ENCODE measurements at places on chromosomes 13 and 19.

- no peak for DNase-seq
Measured at GRCh38 chr13:91151921-91152320, 195.6 kb upstream of the MIR17HG start.

DNA sequence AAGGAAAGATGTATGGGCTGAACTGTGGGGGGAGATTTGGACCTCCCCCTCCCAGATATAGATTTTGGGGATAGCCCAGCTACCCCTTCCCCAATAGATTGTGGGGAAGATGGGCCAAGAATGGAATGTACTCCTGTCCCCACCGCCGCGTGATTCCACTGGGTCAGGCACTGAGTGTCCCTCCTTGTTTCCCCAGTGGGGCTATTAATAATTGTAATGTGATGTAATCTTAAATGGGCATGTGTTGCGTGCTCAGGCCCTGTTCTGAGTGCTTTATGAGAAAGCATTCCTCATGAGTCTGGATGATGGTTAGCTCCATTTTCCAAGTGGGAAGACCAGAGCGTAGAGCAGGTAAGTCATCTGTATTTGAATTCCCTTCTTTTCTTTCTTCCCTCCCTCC, 1.4 kb downstream of the PSMD8 start:
- no peak for DNase-seq

DNA sequence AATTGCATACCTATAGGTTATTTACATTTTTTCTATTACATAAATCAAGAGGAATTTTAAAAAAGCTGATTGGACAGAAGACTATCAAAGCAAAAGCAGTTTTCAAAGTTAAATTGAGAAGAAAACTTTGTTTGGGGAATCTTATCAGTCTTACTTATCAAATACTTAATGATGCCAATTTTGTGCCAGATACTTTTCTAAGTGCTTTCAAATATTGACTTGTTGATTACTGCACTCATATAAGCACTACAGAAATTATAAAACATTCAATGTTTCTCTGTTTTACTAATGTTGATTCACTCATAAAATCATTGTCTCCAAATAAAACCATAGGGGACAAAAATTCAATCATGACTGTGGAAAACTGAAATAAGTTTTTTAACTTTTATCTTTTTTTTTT, 36.2 kb downstream of the PCDH9 start:
- DNase-seq, result no peak

DNA sequence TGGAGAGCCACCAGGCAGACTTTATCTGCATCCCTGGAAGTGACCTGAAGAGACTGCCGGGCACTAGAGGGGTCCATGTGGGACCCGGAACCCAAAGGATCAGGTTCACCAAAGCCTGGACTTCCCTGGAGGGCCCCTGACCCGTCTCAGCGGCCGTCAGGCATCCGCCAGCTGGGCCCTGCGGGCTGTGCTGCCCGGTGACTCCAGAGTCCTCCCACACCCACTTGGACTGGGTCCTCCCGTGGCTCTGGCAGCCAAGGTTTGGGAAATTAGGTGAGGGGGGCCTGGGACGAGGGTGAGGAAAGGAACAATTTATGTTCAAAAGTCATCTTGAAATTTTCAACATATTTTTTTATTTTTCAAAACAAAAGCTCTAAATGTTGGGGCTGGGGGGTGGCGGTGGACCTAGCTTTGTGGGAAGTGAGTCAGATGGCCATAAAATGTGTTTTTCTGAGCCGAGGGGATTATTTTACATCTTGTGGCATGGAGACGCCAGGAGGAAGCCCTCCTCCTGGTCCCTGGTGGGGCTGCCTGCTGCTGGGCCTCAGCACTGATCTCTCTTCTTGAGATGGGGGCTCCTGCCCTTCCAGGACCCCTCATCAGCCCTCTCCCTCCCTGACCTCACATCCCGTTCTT, 20.2 kb downstream of the CEBPA start:
- DNase-seq, result no peak

DNA sequence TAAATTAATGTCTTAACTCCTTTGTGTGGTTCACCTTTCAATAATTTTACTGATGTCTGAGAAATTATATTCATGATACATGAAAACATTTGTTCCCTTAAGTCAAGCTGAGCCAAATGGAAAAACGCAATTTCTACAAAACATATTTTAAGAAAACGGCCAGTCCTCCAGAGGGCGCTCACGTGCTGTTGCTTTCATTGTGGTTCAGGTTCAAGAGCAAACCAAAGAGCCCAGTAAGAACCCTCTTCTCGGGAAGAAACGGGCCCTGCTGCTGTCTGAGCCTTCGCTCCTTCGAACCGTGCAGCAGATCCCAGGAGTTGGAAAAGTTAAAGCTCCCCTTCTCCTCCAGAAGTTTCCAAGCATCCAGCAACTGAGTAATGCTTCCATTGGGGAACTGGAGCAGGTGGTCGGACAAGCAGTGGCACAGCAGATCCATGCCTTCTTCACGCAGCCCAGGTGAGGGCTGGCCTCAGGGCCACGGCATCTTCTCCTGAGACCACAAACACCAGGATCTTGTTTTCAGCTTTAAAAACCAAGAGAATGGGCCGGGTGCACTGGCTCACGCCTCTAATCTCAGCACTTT, 4.3 kb downstream of the FAAP24 start:
- peak; percentile 41 for DNase-seq

DNA sequence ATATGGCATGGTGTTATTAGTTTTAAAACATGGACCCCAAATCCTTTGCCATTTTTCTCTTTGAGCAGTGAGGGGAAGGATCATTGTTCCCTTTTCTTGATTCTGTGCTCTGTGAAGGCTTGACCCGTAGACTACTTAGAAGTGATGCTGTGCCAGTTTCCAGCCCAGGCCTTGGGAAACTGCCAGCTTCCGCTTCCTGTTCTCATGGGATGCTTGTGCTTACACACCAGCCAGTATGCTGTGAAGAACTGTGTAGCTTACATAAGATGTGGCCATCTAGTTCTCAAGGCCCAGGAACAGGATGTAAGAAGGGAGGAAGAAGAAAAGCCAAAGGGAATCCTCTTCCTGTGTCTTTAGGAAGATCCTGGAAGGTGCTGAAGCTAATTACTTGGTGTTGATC, 180.9 kb downstream of the PCCA start:
- no peak for DNase-seq

DNA sequence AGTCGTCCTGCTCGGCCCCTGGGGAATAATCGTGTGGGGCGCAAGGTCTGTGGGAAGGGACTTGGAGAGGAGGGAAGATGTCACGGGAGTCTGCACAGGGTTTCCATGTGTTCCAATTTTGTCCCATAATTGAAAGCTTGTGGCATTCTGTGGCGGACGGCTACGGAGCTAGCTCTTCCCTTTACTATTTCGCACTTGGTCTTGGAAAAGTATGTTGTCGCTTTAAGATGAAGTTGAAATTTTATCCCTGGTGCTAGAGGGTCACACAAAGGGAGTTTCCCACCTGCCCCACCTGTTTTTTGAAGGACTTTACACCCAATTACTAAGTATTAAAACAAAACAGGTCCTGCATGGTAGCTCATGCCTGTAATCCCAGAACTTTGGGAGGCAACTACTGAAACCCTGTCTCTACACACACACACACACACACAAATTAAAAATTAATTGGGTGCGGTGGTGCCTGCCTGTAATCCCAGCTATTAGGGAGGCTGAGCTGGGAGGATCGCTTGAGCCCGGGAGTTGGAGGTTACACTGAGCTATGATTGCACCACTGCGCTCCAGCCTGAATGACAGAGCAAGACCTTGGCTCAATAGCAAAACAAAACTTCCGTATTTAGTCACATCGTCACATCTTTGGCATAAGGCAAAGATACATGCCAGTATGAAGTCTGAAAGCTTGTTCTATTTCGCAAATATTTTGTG, 967 bp upstream of the TPT1 start:
- no peak for DNase-seq

- DNase-seq, result no peak
Measured at GRCh38 chr19:16942583-16942982, 53.8 kb downstream of the F2RL3 start.

- DNase-seq, result peak; percentile 78
Measured at GRCh38 chr19:19145684-19146608, 7.7 kb upstream of the TMEM161A start.

- no peak for DNase-seq
Measured at GRCh38 chr19:48405010-48405659, 11.7 kb downstream of the GRIN2D start.

GRCh38 chr13:80705371-80706163, 364.6 kb upstream of the SPRY2 start:
- DNase-seq, result no peak

- no peak for DNase-seq
Measured at GRCh38 chr13:42064259-42064658, 15.8 kb downstream of the DGKH start.

DNA sequence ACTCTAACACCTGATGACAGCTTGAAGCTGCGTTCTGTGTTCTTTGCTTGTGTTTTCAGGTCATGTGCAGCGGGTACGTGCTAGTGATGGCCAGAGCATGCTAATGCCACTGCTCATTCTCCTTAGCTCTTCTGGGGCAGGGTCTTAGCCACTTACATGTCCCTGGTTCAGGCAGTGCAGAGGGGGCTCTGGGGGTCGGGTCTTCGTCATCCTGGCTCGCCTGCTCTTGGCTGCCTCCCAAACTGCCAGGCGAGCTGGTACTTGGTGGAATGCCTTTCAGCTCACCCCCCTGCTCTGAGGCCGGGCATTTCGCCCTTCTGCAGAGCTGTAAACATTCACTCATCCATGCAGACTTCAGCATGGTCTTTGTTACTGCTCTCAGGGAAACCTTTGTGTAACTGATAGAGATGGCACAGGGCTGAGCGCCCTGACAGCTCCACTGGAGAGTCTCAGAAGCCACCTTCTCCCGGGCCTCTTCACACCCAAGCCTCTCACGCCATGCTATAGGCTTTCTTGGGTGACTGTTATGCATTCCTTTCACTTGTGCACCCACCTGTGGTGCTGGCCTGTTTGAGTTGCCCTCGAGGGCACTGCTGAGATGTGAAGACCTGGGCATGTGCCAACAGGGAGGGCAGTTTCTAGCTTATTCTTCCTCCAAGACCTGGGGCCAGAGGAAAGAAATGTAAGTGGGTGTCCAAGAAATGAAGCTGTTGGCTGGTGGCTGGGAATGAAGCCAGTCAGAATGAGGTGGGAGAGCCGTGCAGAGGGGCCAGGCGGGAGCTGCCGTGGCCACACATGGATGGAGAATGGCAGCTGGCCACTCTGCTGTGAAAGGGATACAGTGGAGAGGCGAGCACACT, 24.4 kb downstream of the FAM124A start:
- no peak for DNase-seq

DNA sequence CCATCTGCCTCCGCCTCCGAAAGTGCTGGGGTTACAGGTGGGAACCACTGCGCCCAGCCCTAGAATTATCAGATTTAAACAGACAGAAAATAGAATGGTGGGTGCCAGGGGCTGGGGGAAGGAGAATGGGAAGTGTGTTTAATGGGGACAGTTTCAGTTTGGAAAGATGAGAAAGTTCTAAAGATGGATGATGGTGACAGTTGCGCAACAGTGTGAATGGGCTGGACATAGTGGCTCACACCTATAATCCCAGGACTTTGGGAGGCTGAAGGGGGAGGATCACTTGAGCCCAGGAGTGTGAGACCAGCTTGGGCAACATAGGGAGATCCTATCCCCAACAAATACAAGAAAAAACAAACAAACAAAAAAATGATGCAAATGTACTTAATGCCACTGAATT, 15.9 kb downstream of the KANK2 start:
- no peak for DNase-seq

DNA sequence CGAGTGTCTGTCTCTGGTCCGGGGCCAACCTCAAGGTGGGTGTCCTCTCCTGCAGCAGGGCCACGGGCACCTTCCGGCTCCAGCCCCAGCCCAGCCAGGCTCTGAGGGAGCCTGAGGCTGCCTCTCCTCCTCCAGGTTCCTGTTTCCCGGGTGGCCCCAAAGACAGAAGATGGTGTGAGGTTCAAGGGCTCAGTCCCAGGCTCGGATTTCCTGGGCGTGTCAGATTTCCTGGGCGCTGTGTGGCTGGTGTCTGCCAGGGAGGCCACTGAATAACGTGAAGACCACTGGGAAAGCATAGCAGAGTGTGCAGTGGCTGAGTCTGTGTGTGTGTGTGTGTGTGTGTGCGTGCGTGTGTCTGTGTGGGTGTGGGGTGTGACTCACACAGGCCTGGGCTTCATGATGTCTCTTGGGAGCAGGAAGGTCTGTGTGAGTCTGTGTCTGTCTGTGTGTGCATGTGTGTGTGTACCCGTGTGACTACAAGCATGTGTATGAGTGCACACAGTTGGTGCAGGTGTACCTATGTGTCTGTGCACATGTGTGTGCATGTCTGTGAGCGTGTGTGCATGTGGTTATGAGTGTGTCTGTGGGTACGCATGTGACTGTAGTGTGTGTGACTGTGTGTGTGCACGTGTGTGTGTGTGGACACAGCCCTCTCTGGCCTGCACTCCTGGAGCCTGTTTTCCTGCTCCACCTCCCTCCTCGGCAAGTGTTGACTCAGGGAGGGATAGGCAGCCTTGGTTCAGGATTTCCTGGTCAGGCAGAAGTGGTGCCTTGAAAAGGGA, 28.3 kb downstream of the CEBPA start:
- DNase-seq, result peak; percentile 30

DNA sequence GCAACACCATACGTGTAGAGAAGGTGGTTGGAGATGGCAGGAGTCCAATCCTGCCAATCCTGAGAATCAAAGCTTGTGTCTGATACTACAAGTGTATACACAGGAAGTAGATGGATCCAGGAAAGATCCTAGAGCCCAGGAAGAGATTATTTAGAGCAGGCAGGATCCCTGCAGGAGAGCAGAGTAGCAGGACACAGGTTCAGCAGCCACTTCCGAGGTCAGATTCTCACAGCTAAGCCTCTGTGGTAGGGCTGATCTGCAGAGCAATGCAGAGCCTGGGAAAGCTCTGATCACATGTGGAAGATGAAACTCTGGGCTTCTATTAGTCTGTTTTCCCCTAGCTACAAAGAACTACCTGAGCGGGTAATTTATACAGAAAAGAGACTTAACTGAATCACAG, 28.5 kb upstream of the ZNF331 start:
- no peak for DNase-seq

DNA sequence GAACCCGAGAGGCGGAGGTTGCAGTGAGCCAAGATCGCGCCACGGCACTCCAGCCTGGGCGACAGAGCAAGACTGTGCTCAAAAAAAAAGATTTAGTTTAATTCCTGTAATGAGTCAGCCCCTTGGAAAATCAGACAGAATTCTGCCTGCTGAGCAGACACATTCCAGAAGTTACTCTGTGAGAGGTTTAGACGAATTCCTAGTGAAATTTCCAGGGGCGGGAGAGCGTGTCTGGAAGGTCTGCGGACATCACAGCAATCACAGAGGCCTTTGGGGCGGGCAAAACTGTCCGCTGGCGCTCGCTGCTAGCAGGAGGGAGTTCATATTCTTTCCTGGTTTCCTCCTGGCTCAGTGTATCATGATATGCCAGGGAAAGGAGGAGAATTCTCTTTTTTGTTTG, 17.5 kb downstream of the MISP start:
- no peak for DNase-seq

GRCh38 chr19:57317503-57317902, 2.8 kb upstream of the ZNF543 start:
- DNase-seq, result no peak

GRCh38 chr13:55615081-55615480, 1525.6 kb upstream of the PRR20A start:
- no peak for DNase-seq

All from stimulated activated CD8-positive, alpha-beta memory T cell treated with anti-CD3 and anti-CD28 coated beads, Interleukin-2, amount 100 ng/mL, for 48 hours (primary cell).